ENCODE measurements at places on chromosomes 1 and 21. TPM values are rescaled to one million over a fixed set of nuclear protein-coding genes. Genes with fewer than 3 reads are reported as not detected.

Gene PTP4A2
- 71.4 TPM for total RNA-seq

- no peaks in the 10 kb centered on the region for H3K27me3 ChIP-seq
- no peak for DNase-seq
- H3K4me1 ChIP-seq: no peaks in the 10 kb centered on the region
- H3K27ac ChIP-seq: no peak overlapping the region
These were observed 647.2 kb upstream of the CXADR start for GRCh38 chr21:16865632-16866031.

Gene ANKRD65
- 4.7 TPM for total RNA-seq

Gene ELAVL4
- total RNA-seq: not detected

Data from esophagus squamous epithelium (tissue), 5 donors.